Stimulated activated memory B cell treated with anti-CD40 and anti-IgM and Interleukin-4, amounts not matched to agents 10 μg/mL and 1 μg/mL and 100 μg/mL, for 72 hours (primary cell): ENCODE measurements at places on chromosomes 5 and 9.

GRCh38 chr5:149325166-149325735 is 20.0 kb upstream of the GRPEL2 start:
- no peak for ATAC-seq

- ATAC-seq: no peak
Observed at GRCh38 chr5:39058178-39058921, 15.8 kb downstream of the RICTOR start.

GRCh38 chr9:107931071-107931715 is 441.6 kb upstream of the KLF4 start:
- no peak for ATAC-seq

- no peak for ATAC-seq
Observed at GRCh38 chr5:74243634-74244033, 396.9 kb downstream of the ENC1 start.

DNA sequence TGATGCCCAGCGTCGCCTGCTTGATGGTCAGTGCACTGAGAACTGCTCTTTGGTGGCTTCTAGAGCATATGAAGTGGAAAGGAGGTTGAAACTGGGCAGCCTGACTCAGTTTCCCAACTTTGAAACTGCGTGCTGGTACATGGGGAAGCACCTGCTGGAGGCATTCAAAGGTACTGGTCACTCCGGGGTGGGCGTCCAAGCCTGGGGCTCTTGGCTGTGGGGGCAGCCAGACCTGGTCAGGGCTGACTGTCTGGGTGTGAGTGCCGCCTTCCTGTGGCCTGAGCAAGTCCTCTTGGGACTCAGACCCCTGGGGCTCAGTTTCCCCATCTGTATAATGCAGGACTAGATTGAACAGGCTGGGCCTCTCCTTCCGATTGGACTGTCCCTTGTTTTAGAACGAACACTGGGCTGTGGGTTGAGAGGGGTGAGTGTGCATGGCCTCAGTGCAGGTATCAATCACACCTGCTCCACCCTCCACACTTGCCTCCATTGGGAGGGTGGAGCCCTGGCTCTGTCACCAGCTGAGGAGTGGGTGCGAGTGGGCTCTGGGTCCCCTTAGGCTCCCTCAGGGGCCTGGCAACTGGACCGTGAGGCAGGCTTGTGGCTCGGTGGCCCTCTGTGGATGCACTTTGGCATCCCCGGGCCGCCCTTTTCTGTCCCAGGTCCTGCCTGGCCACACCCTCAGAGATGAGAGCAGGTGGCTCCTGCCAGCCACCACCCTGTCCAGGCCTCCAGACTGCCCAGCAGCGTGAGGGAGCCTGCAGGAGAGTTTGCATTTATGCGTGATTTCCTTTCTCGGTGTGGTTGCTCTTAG is 80.2 kb downstream of the PHF2 start:
- ATAC-seq: no peak

- no peak for ATAC-seq
Observed at GRCh38 chr5:61234019-61234418, 71.8 kb upstream of the SMIM15 start.
